Fibroblast of lung (primary cell): ENCODE measurements at places on chromosomes 11 and 22. TPM values are rescaled to one million over a fixed set of nuclear protein-coding genes. Genes with fewer than 3 reads are reported as not detected.

GRCh38 chr22:36540867-36541642, 12.1 kb upstream of the EIF3D start:
- no peak for DNase-seq

DNA sequence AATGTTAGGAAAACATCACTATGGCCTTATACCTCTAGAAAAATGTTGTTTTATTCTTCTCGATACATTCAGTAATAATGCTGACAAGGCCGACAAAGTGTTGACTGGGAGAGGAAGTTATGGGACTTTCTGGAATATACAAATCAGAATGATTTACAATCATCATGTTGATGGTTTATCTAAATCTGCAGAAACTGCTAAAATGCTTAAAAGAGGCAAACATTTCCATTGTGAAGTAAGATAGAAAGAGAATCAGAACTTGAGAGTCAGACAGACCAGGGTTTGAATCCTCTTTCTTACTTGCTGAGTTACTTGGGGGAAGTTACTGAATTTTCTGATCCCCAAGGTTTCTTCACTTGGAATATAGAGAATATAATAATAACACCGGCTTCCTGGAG, 89.4 kb downstream of the CD44 start:
- no peak for DNase-seq

DNA sequence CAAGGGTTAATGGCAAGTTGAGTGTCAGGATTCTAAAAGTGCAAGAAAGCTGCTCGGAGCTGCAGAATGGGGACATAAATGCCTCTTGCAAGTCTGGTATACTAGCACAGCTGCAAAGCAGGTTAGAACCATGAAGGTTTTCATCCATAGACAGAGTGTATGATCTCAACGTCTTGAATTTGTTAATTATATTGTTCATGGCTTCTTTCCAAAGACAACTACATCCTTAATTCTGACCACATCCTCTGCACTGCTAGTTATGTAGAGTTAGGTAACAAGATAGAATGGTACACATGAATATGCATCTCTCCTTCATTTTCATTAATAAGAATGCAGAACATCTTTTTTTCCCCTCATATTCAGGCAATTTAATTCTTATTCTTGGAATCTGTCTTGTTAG, 34.2 kb downstream of the EXPH5 start:
- peak; percentile 71 for DNase-seq

- DNase-seq = peak; percentile 31
Measured at GRCh38 chr11:13760115-13760514, 91.6 kb downstream of the FAR1 start.

- no peak for DNase-seq
Measured at GRCh38 chr11:1205121-1205986, 17.5 kb upstream of the MUC5B start.

GRCh38 chr11:35841733-35842132, 102.1 kb upstream of the LDLRAD3 start:
- DNase-seq = no peak

Gene NUCB2
- total RNA-seq = 158 and 176 TPM in 2 replicates

Gene UQCR10
- 80.4 and 117 TPM in 2 replicates for total RNA-seq

Gene SLCO2B1
- under 0.01 TPM in 1 of 2 replicates, not detected in the other for total RNA-seq

Gene DRG1
- 73.2 and 78.8 TPM in 2 replicates for total RNA-seq
